ENCODE measurements at places on chromosomes 11 and 22.

DNA sequence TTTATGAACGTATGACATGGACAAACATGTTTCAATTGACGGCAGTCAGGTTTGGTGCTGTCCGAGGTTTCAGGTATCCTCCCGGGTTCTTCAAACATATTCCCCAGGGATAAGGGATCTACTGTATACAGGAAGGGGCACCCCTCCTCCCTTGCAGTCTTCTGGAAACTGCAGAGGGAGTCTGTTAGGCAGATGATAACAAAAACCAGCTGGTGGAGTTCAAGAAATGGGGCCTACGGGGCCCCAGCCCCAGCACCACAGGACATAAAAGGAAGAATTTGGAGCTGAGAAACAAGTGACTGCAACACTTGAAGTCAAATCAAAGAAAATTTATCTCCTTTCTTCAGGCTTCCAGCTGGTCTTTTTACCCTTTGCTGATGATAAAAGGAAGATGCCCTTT lies 32.1 kb downstream of the SNU13 start:
- no peak for DNase-seq

- DNase-seq = no peak
Observed at GRCh38 chr11:118142809-118143208, 9.8 kb downstream of the SCN4B start.

DNA sequence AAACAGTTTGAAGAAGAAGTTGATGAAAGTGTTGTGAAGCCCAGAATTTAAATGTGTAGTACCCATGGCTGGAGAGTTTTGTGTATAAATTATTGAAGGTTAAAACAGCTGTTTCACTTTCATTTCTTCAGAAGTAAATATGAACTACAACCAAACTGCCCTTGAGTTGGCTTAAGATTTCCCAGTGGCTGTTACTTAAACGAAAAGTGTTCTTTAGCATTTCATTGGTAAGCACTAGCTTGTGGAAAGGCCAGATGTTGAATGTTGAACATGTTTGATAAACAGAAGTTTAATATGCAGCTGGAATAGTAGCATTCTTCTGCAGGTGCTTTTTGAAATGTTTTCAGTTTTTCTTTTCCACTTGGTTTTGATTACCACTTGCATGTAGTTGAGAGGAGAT lies 83.2 kb upstream of the TNRC6B start:
- DNase-seq = no peak

DNA sequence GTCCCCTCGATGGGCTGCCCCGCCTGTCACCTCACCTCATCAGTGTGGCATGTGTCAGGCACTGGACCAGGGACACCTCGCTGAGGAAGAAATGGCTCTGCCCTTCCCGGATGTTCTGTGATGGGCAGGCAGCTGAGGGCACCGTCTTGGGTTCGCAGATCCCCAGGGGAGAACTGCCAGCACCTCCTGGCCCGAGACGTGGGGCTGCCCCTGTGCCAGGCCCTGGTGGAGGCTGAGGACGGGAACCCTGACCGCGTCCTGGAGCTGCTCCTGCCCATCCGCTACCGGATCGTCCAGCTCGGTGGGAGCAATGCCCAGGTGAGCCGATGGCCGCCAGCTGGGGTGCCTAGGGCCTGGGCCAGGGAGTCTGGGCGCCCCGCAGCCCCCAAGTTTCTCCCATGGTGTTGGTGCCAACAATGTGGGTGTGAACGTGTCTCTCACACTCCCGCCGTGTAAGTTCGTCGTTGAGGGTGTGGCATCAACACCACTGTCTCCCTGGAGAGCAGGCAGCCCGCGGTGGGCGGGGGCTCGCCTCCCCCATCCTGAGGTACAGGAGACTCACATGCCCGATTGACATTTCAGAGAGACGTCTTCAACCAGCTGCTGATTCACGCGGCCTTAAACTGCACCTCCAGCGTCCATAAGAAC lies 7.3 kb upstream of the GTSE1 start:
- no peak for DNase-seq

DNA sequence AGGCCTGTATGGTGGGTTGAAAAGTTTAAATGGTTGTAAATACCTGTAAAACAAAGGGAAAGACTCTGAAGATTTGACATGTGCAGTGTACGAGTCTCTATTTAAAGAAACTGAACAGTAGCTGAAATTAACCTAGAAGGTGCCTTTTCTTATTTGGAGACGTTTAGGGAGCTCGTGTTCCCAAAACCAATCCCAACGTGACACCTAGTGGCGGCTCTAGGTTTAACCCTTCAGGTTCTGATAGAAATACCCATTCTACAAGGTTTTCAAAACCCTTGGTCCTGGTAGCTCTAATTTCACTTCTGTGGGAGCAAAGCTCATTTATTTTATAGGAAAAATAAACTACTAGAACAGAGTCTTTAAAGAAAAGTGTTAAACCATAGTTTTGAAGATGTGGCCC lies 258.3 kb downstream of the LRRC4C start:
- no peak for DNase-seq

GRCh38 chr22:21714059-21714770 lies 21.4 kb downstream of the YPEL1 start:
- DNase-seq = no peak

DNA sequence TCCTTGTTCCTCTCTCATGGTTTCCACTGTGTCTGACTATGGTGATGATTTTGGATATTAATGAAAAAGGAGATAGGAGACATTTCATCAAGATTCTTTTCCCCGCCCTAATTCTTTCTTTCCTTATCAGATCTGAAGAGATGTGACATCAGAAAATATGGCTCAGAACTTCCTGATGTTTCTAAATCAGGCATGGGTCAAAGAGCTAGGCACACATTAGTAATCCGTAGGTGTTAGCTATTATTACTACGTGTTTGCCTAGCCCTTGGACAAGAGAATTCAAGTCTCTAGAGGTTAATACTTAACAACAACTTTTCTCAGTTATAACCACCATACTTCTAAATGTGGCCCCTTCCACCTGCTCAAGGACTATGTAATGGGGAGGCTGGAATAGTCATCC lies 5.8 kb downstream of the JOSD1 start:
- no peak for DNase-seq

DNA sequence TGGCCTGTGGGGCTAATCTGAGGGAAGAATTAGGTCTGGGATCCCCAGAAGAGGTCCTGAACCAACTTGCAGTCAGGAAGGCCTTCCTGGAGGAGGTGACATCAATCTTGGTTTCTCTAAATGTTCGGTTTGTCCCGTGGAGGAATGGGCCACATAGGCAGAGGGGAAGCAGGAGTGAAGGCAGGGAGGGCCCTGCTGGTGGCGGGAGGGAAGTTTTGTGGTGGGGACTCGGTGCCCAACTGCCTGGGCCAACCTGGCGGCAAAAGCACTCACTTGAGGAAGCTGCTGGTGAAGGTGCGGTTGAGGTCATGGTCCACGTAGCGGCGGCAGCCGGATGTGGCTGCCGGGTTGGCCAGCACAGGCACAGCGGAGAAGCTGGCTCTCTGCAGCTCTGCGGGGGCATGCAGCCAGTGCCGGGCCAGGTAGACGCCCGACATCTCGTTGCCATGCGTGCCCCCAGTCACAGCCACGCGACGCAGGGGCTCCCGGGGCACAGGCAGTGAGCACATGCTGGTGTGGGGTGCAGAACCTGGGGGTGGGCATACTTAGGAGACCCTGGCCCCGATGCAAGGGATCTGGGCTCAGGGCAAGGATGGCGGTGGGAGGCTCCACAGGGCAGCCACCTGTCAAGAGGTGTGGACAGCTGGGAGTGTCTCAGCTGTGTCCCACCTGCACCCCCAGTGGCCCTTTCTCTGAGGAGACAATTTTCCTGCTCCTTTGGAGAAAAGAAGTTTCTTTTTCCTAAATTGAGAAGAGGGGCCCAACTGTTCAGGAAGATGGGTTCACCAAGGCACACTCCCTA lies 3.8 kb downstream of the ACY3 start:
- DNase-seq = no peak
